ENCODE measurements at places on chromosomes 6 and 20.

DNA sequence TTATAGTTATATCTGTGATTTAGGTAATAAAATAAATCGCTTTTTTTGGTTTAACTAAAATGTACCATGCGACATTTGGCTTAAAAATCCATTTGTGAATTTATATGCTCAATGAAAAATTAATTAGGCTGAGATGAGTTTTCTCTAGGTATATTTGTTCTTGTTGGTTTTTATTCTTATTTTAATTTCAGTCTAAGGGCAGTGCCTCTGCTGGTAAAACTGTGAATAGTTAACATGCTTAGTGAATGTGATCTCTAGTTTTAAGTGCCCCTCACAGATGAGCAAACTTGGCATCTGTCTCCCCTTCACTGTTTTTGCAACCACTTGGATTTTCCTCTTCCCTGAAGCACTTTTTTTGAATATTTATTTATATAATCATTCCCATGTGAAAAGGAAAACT, 822.7 kb downstream of the GRIK2 start:
- DNase-seq: no peak

GRCh38 chr6:20115246-20115980, 96.9 kb downstream of the MBOAT1 start:
- DNase-seq: no peak

DNA sequence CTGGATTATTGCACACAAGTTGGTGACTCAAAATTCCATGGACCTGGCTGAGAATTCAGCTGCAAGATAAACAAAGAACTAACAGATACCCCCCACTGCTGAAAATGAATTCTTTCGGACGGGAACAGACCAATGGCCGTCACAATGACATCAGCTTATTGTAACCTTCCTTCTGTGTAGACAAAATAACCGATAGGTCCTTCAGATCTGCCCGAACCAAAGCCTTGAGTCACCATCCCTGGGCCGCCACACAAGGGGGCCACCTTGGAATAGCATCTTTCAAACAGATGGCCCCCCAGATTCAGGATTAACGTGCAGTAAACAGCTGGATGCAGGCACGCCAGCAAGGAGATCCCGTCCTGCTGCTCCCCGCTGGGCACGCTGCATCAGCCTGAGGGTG, 214.0 kb upstream of the EXOC2 start:
- DNase-seq: no peak

GRCh38 chr20:32332614-32333013, 25.5 kb upstream of the ASXL1 start:
- DNase-seq: no peak

DNA sequence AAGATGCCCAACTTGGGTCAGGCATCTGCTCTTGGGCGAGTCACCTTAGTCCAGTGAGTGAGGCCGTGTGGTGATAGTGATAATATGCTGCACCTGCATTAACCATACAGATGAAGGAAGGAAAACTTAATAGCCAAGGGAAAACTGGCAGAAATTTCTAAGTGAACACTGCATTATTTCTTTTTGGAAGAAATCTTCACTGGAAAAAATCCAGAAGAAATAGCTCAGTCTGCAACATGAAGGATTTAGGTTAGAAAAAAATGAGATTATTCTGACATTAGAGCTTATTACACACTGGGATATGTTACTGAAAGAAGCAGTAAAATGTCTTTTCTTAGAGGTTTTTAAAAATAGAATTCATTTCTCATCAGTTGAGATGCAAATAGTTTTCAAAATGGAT, 947.3 kb downstream of the KIF16B start:
- DNase-seq: no peak

GRCh38 chr20:33753763-33754162, 22.0 kb downstream of the ZNF341 start:
- no peak for DNase-seq

DNA sequence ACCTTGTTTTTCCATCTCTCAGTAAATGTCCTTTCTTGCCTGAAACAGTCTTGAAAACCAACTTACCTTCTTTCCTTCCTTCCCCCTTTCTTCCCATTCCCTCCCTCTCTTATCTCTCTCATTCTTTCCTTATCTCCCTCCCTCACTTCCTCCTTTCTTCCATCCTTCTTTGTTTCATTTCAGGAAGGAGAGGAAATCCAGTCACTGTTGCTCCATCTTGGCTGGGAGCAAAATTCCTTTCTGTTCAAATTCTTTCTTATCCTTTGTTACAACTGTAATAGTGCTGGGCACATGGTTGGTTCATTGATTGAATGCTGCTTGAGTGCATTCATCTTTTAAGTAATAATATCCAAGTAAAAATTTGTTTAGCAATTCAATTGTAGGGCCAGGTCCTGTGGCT, 17.4 kb upstream of the TCP11 start:
- DNase-seq: no peak

DNA sequence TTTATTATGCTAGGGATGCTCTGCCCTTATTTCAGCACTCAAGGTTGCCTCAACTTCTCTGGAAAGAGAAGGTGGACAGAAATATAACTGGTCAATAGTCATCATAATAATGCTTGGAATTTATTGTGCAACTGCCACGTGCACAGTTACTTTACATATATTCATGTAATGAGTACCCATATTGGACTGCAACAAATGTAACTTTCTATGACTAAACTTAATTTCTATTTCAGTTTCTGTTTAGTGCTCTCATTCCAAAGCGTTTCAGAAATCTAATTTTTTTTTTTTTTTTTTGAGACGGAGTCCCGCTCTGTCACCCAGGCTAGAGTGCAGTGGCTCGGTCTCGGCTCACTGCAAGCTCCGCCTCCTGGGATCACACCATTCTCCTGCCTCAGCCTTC, 28.3 kb upstream of the CD83 start:
- DNase-seq: no peak

DNA sequence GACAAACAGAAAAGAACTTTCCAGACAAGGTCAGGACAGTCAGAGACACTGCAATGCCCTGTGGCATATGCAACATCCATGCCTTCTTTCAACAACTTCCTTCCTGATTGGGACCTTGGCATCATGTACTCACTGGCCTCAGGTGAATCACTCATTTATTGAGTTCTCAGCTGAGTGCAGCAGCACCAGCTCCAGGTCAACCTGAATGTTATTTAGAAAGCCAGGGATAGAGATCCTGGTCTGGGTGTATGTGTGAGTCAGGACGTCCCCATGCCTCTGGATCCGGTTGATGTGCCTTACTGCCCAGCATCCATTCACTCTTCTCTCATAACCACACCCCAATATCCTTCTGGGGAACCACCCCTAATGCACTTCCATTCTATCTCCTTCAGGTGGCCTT, 54.4 kb downstream of the SNRNP48 start:
- DNase-seq: peak; percentile 2

GRCh38 chr6:38495518-38495917, 144.2 kb downstream of the BTBD9 start:
- no peak for DNase-seq

DNA sequence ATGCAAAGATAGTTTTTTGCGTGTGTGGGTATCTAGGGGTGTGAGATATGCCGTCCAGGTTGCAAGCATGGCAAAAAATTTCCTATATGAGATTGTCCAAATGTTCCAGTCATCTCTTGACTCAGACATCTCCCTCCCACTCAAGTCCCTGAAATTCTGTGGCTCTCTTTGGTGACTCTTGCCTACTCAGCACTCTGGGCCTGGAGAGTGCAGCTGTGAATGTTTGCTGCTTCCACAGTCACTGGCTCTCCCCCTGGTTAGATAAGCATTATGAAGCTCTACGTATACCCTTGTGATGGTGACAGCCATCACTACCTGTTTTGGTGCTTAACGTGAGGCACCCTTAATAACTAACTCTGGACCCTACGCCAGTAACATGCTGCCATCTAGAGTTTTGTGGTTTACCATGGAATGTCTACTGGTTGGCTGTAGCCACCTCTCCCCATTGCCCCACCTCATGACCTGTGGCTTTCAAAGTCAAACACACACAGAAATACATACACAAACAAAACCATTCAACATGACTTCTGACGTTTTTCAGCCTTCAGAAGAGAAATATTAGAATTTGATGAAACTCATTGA, 621.9 kb upstream of the CITED2 start:
- no peak for DNase-seq

DNA sequence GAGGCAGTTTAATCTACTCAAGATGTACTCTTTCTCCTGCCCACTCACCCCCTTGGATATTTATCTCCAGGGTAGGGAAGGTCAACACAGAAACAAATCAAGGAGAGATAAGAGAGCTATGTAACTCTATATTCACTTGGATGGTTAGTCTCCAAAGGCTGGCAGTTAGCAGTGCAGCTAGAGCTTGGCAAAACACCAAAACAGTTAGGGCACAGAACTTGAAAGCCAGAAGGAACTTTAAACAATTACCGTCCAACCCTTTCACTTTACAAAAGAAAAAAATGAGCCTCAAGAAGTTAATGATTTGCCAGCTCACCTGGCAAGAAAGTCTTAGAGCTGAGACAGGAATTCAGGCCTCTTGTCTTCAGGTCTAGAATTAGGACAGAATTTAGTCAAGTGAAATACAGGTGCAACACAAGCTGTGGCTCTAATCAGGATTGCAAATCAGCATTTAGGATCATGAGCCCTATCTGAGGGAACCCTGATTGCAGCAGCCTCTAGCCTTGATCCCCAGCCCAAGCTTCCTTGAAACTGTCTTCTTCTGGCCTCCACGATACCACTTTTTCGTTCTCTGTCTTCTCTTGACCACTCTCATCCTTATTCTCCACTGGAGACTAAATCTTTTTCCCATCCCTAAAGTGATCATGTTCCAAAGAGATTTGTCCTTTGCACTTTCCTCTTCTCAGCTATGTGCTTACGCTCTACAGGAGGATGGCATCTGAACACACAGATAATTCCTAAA, 14.9 kb downstream of the NEDD9 start:
- DNase-seq: no peak

- peak; percentile 54 for DNase-seq
Measured at GRCh38 chr20:59850018-59850641, 83.3 kb downstream of the SYCP2 start.

GRCh38 chr20:12372557-12372956, 454.9 kb downstream of the BTBD3 start:
- DNase-seq: no peak

DNA sequence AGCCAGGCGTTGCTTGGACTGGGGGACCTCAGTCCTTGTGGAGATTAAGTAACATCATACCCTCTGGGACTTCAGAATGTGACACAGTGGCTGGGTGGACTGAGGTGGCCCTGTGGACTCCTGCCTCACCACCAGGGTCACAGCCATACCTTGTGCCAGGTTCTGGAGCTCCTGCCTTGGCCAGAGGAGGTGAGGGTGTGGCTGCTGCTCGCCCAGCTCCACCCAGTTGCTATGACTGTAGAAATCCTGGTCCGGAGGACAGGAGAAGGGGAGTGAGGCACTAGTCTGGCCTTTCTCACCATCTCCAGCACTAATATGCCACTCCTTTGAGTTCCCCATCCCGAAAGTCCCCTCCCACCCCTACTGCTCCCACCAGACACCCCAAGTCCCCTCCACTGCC, 1.9 kb downstream of the VWA7 start:
- DNase-seq: no peak

DNA sequence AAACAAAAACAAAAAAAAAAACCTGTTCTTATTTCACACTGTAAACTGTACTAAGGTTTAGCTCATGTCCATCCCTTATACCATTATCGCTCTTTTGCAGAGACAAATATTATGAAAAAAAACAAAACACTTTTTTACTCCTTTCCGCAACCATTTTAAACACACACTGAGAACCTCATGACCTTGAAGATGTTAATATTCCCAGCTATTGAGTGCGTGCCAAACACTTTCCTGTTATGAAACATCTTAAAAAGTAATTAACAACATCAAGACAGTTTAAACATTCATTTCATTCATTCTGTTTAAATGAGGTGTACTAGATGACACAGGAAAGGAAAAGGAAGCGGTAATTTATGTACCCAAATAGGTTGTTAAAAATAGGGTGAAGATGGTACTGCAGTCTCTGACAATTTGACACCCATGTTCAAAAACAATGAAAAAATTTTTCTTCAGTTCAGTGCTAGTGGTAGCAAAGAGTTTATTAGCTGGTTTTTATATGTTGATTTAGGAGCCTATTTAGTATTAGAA, 3.9 kb upstream of the ARHGAP18 start:
- no peak for DNase-seq

GRCh38 chr6:145798530-145798929, 16.1 kb downstream of the FBXO30 start:
- no peak for DNase-seq

DNA sequence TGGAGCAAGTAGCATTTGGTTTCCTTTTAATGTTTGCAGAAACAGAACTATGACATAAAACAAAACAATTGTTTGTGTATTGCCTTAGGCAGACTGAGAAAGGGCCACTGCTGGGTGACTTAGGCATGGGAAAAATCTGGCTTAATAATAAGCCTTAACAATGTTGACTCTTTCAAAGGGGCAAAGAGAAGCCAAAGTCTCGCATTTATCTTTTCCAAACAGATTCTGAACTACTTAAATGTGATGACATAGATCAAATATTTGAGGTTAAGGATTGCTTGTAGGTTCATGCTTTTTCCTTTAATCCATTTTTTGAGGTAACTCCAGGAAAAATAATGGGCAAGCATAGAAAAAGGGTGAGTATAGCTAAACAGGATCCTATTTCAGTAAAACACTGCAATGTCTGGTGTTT, 39.6 kb downstream of the ADAT2 start:
- DNase-seq: no peak

- no peak for DNase-seq
Measured at GRCh38 chr6:170017603-170018320, 266.3 kb downstream of the ERMARD start.

DNA sequence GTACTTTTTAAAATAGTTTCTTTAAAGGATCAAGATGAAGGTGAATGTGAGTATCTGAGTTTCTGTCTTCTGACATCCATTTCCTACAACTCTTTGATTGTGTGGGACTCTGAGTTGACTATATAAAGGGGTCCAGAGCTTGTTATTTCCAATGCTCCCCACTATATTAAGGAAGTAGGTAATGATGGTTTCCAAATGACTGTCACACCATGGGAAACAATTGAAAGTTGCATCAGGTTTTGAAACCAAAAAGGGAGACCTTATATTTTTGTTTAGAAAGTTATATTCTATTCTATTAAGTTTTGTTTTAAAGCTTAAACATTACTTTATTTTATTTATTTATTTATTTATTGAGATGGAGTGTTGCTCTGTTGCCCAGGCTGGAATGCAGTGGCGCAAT, 11.2 kb downstream of the CASS4 start:
- DNase-seq: no peak

DNA sequence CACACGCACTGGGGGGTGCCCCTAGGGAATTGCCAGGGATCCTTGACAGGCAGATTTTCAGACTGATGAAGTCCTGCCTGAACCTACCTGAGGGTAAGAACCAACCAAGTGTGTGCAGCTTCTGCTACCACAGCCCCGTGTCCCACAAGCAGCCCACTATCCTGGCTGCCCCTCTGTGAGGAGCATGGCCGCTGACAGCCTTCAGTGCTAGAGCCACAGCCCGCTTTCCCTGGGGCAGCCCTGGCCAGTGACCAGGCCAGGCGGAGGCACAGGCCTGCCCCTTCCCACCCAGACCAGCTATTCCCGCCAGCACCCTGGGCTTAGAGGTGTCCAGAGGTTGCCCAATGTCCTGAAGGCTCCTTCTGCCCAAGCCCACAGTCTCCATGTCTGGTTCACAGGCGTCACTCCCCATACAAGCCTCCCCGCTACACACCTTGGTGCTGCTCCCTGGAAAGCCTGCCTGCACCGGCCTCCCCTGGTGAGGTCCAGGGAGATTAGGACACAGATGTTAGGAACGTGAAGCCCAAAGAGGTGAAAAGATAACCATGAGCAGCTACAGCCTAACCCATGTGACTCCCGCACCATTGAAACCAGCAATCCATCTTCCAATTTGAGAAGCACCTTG, 207.0 kb downstream of the SYNDIG1 start:
- DNase-seq: no peak
